ENCODE measurements at places on chromosomes 1 and 21.
A peak's percentile ranks its signal among the peaks of the same experiment; 100 is the strongest.

- DNase-seq, result no peak
These were observed 178.1 kb upstream of the RUNX1 start for GRCh38 chr21:35226968-35227744.

- DNase-seq, result peak; percentile 40
These were observed 10.6 kb downstream of the SASS6 start for GRCh38 chr1:100122177-100122576.

DNA sequence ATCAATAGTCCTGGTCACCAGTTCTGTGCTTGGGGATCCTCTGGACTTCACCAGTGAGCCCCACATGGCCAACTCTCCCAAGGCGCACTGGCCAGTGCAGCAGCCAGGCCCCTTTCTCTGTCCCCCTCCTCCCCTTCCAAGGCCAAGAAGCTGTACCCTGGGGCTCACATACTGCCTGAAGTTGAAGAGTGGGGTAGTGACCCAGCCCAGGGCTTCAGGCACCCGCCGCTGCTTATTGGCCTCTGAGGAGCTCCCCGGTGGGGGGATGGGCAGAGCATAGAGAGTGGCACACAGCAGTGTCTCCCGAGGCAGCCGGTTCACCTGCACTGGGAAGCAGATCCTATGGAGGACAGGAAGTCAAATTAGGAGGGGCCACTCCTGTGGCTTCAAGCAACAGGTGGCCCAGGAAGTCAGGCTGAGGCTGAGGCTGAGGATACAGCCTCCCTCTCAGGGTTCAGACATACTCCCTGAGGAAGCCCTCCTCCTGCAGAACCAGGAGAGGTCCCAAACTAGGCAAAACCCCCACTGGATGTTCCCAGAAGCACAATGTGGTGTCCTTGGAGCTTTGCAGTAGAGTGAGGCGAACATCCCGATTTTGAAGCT lies 38.2 kb upstream of the PPP1R15B start:
- DNase-seq, result no peak

- peak; percentile 14 for DNase-seq
These were observed at the start of gene CRB1 for GRCh38 chr1:197268012-197268411. Gene CRB1, plus strand, starts transcription at chr1:197268252. Its CDS starts 161 bp downstream, at chr1:197268413.

DNA sequence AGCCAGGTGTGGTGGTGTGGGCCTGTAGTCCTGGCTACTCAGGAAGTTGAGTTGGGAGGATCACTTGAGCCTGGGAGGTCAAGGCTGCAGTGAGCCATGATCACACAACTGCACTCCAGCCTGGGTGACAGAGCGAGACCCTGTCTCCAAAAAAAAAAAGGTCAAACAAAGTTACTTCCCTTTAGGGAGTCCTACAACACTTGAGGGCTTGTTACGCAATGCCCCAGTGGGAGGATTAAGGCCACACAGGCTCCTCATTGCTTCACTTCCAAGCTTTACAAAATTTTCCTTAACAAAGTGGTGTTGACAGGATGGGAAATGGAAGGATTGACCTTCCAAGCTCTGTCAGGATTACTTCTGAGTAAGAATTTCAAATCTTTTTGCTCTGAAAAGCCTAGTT lies 6.2 kb upstream of the EXTL1 start:
- peak; percentile 75 for DNase-seq

- peak; percentile 77 for DNase-seq
These were observed 66.0 kb upstream of the BACH1 start for GRCh38 chr21:29232530-29233255.

DNA sequence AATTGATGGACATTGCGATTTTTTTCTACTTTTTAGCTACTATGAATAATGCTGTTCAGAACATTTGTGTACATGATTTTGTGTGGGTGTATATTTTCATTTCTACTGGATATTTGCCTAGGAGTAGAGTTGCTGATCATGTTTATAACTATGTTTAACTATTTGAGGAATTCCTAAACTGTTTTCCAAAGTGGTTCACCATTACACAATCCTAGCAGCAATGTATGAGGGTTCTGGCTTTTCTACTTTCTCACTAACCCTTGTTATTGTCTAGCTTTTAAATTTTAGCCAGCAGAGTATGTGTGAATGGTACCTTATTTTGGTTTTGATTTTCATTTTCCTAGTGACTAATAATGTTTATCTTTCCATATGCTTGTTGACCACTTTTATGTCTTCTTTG lies 86.2 kb downstream of the ATG4C start:
- DNase-seq, result peak; percentile 7

GRCh38 chr1:245878585-245878984 lies 628.5 kb downstream of the SMYD3 start:
- no peak for DNase-seq

- no peak for DNase-seq
These were observed 749 bp downstream of the FAM163A start for GRCh38 chr1:179743679-179744400.

DNA sequence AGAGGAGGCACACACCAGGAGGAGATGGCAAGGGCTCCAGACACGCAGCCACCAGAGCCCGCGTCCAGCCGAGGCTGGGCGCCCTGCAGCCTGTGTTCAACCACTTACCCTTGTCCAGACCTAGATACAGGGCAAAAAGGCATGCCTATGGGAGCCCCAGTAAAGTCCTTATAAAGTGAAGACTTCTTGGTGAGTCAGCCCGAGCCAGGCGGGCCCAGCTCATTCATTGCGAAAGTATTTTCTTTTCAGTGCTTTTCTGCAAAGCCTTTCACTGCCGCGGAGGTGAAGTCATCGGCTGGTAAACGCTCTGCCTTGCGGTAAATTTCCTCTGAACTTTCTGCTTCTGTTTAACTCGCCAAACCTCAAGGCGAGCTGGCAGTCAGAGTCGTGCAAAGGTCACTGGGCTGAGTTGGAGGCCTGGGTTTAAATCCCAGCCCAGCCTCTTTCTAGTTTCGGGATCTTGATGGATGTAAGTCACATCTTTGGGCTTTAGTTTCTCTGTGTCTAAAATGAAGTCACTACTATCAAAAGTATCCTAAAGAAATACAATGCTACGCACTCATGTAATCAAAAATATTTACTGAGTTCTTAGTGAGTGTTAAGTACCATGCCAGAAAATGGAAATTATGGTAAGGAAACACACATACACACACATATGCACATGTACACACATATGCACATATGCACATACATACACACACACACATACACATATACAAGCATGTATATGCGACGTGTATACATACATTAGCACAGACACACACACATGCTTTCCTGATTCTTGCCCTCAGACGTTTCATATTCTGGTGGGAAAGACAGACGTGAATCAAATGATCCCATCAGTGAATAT lies 54.7 kb upstream of the IFFO2 start:
- DNase-seq, result peak; percentile 98

- DNase-seq, result no peak
These were observed 1.4 kb downstream of the LRRC7 start for GRCh38 chr1:69569175-69569541.

- no peak for DNase-seq
These were observed 492 bp downstream of the FOXO6 start for GRCh38 chr1:41361495-41362356.

GRCh38 chr1:44565833-44566232 lies 108.4 kb downstream of the TMEM53 start:
- no peak for DNase-seq

DNA sequence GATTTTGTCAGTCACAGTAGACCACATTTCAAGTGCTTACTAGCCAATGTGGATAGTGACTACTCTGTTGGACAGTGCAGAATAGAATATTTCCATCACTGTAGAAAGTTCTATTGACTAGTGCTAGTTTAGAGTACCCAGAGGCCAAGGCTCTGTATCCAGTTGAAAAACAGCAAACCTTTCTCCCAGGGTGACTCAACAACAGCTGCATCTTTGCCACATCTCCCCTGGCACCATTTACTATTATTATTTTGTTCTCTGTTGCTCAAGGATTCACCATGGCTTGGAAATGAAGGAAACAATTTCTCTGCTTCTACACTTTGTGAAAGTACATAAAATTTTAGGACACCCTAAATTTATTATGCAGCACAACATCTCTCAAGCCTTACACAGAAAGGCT lies 85.3 kb upstream of the WDR26 start:
- DNase-seq, result no peak

DNA sequence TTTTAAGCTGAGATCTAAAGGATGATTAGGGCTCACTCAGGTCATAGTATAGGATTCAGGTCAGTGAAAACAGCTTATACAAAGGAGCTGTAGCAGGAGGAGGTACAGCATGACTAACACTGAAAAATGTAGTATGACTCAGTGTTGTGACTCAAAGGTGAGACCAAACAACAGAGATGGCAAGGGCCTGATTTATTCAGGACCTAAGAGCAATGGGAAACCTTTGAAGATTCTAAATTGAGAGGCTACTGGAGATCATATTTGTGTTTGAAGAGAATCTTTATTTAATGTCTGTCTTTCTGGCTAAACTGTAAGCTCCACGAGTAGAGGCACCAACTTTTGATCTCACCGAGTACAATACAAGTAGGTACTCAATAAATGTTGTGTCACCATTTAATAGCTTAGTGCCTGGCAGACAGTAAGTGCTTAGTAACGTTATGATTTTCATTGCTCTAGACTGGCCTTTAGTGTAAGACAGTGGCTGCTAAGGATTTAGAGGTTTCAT lies 43.5 kb downstream of the PRKAA2 start:
- peak; percentile 71 for DNase-seq

- no peak for DNase-seq
These were observed 16.3 kb downstream of the FAAH start for GRCh38 chr1:46410156-46411009.

GRCh38 chr1:204256531-204256930 lies 42.7 kb upstream of the GOLT1A start:
- DNase-seq, result no peak

DNA sequence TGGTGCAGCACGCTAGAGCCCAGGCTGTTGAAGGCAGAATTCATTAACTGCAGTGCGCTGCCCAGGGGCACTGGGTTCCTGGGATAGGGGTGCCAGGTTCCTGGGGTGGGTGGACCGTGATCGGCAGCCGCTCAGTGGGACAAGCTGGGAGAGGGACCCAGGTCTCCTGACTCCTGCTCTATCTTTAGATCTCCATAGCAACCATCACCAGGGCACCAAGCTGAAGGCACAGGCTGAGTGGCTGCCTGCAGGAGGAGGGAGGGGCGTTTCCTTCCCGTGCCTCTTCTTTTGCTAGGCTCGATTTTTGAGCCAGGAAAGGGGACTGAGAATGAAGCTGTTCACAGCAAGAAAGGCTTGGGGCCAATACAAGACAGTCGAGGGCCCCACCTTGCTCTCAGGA lies 20.9 kb upstream of the CDCP2 start:
- no peak for DNase-seq

- DNase-seq, result peak; percentile 47
These were observed 72.2 kb upstream of the SELENON start for GRCh38 chr1:25727635-25728286.

DNA sequence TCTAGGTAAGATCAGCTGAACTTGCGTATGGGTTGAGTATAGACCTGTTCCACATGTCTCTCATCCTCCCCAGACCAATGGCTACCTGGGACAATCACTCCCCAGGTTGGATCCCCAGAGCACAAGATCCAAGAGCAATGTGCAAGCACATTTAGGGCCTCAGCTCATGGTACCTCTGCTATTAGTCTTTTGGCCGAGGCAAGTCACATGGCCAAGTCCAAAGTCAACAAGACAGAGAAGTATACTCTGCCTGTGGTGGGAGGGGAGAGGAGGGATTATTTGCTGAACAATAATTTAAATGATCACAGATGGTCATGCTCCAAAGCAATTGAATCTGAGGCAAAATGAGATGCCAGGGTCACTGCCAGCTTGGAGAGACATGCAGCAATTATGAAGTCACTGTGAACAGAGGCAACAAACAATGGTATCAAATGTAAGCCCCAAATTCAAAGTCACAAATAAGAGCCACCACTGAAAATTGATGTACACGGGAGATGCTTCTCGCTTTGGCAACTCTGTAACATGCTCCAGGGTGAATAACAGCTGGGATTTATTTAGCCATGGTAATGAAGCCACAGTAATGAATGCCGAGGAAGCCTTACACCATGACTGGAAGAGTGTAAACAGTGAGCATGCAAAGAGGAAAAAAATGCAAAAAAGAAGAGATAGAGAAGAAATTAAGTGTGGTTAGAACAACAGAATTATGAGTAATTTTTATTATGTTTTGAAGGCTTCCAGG lies 149.1 kb downstream of the ZNF281 start:
- peak; percentile 49 for DNase-seq

- DNase-seq, result no peak
These were observed 14.5 kb upstream of the TNFRSF1B start for GRCh38 chr1:12152113-12152891.

- no peak for DNase-seq
These were observed 29.4 kb downstream of the S100A6 start for GRCh38 chr1:153506386-153506785.

- peak; percentile 52 for DNase-seq
These were observed 251.1 kb upstream of the ADGRL2 start for GRCh38 chr1:81549588-81550127.

DNA sequence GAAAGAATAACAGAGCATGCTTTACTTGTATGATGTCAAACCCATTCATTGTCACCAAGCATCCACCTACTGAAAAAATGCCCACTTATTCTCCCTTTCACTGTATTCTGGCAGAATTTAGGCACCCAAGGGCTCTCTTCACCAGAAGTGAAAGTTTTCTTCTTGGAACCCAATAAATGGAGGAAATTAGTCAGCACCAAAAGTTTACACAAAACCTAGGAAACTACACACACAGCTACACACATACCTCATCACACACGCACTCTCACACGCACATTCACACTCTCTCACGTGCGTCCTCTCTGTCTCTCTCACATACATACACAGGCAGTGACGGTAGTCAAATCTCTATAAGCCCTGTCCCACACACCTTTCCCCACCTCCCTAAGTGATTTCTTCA lies 37.6 kb downstream of the MCOLN2 start:
- DNase-seq, result no peak

DNA sequence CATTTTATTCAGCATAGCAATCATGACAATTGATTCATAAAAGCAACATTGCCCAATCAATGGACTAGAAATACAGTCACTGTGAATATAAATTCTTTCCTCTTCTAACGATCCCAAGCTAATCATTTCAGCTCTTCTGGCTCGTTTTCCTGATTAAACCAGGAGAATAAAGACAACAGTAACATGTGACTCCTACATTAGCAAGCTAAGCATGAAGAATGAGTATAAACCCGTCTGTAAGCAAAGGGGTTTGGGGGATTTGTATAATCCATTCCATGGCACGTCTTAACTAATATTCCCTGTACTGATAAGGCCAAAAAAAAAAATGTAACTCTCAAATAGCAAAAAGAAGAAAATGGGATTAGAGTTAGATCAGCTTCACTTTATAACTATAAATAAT lies 21.6 kb downstream of the IRF2BP2 start:
- DNase-seq, result no peak

- DNase-seq, result no peak
These were observed 12.6 kb downstream of the GBP5 start for GRCh38 chr1:89260042-89260441.
